GM04503 (cell line): ENCODE measurements at places on chromosomes 3 and 15.

DNA sequence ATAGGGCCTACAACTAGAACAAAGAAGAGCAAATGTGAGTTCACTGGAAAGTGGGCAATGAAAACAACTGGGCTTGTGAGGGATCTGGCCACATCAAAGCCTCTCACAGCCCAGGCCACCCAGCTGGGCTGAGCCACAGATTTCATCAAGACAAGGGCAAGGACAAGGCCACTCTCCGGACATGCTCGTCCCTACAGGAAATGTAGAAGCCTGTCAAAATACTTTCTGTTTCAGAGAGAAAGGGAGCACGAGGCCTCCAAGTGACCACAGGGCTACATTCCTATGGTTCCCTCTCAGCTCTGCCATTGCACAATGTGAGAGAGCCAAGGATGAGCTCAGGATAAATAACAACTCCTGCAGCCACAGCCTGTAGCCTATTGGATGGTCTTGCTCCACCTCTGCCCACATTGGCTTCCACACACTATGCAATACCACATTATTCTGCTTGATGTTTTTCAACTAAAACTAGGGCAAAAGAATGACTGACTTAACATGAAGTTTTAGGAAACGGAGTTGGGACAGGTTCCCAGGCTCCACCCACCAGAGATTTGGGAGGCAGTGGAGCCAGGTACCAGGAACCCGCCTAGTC lies 12.1 kb downstream of the TBC1D2B start:
- peak; percentile 99 for DNase-seq

DNA sequence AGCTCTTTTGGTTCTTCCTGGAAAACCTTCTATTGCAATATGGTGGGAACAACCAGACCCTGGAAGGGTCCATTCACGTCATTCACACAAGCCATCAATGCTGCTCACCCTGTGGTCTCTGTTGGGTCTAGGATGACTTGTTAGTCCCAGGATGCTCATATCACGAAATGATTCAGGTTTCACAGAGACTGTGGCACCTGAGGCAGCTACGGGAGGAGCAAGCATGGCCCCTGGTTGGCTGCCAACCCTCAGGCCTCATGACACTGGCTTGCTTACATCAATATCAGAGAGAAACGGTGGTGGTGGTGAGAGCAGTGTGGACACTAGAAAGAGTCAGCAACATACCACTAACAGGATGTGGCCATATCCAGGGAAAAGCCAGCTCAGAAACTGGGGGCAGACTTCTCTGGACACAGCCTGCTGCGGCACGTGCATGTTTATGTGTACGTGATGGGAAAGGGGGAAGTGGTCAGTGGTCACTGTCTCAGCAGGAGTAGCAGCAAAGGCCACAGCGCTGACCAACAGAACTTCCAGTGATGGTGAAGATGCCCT lies 208.9 kb upstream of the ST8SIA2 start:
- DNase-seq = no peak

DNA sequence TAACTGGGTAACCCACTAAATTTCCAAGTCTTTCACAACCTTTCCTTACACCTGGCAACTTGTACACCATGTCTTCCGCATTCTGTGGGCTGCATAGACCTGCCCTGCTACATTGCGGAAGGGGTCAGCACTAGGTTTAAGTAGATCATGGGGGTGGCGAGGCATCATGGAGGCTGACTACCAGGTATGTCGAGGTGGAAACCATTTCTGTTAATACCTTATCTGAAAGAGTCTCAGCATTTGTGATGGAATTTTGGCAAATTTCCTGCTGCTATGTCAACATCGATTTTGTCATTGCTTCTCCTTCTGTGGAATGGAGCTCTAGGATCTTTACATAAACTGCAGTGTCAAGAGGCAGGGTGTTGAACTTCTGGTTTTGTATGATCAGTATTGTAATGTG lies 187.2 kb downstream of the GHSR start:
- DNase-seq = no peak

DNA sequence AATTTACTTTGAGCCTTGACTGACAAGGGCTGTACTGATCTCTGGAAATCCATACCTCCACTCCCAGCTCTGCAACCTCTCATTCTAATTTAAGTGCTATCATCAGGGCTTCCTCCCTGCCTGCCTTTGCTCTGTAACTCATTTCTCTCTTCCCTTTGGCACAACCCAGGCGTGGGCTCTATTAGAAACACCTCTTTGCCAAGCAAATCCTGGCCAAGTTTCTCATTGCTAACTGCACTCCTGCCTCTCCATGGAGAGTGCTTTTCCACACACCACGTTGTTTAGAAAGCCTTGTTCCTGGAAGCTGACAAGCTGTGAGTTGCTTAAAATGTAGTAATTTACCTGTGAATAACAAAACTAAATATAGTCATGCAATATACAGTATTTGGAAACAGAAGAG lies 20.1 kb upstream of the FSTL1 start:
- DNase-seq = no peak

- DNase-seq = no peak
These were observed 74.0 kb upstream of the CTNNB1 start for GRCh38 chr3:41125258-41125657.

- DNase-seq = no peak
These were observed 458 bp downstream of the MCF2L2 start for GRCh38 chr3:183427876-183428446.
